ENCODE measurements at places on chromosomes 5 and 9.

- DNase-seq = no peak
These were observed 78.0 kb upstream of the FCN1 start for GRCh38 chr9:134995792-134996120.

GRCh38 chr9:108191065-108191464, 664.7 kb downstream of the ACTL7B start:
- no peak for DNase-seq

DNA sequence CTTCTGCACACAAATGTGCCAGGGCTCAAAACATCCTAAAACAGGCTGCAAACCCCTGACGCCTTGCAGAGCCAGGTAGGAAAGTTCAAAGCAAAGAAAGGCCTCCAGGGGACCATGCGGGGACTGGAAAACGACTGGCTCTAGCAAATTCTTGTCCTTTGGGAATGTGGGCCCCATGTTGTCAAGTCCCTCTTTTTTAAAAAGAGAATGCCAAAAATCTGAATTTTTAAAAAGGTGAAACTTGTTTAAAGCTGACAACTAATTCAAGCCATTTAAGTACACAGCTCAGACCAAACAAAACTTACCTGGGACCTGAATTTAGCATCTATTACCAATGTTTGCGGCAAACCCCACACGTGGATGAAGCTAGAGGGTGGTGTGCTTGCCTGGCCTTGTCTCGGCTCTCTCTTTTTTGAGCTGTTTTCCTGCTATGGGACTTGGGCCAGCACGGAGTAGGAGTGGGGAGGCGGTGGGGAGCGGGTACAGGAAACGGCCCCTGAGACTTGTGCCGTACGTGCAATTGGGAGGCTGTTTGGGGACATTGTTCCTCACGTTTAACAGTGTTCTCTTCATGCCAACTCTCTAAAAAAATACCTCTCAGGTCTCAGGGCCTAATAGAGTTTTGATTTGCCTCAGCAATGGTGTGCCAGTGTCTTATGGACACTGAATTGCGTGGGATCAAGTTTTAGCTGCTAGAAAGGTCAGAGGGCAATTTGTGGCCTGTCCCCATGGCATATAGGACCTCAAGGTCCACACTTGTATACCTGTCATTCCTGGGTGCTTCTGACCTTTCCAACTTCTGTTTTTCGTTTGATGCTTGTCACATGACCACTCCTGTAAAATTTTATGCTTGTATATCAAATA, 15.1 kb upstream of the PHF19 start:
- no peak for DNase-seq

- DNase-seq = no peak
These were observed 205.2 kb upstream of the ADCY2 start for GRCh38 chr5:7190712-7191250.

GRCh38 chr5:37808945-37809344, 30.9 kb downstream of the GDNF start:
- no peak for DNase-seq

GRCh38 chr9:81213456-81213855, 475.9 kb downstream of the TLE1 start:
- DNase-seq = no peak
